Nephron progenitor cell (in vitro differentiated cells): ENCODE measurements at places on chromosomes 1 and 21.

- no peak for DNase-seq
Observed at GRCh38 chr1:54285815-54286345, 85.9 kb downstream of the MRPL37 start.

DNA sequence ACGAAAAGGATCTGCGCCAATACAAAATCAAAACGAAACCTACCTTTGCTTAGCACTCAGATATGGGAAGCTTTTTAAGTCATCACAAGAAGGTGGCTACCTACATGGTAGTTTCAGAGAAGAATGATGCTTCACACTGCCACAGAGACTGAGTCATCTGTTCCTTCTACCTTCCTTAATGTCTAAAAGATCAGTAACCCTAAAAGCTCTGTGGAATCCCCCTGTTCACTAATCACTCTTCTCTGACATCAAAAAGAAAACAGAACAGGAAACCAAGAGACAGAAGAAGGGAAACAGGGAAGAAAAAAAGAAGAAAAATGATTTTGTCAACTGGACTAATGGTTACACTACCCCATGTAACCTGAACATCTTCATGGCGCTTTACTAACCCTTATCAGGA is 177.2 kb downstream of the SMYD3 start:
- no peak for DNase-seq

GRCh38 chr1:110211496-110212168 is 1.5 kb downstream of the KCNC4 start:
- peak; percentile 42 for DNase-seq

DNA sequence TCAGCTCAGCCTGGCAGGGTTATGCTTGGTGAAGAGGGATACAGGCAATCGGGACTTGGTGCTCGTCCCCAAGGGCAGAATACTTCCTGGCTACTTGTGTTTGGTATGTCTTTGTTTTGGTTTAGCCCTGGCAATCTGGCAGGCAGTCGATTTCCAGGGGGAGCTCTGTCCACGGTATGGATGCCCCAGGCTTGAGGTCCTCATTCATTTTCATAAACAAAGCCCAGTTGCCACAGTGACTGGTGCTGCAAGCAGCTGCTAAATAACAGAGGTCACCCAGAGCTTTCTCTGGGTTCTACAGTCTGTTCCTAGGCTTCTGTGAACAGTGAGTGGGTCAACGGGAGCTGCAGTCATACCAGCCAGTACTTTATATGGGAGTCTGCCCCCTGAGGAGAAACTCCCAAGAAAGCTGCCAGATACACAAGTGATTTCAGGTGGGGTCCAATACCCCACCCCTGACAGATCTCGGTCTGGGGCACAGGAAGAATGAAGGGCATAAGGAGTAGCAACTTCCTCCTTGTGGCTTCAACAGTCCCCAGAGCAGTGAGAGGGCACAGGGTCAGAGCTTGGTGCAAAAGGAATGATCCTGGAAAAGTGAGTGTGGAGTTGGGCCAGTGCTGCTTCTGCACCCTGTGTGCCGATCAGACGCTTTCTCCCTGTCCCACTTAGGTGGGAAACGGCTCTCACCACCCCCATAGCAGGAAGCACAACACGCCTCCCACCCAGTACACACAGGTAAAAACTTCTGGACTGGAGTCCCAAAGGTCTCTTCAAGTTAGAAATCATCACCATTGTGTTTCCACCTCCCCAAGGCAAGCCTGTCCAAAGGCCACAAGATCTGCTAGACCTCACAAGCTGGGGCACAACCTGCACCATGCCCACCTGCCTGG is 55.5 kb downstream of the TGFBR3 start:
- no peak for DNase-seq

- no peak for DNase-seq
Observed at GRCh38 chr1:238789916-238790667, 596.3 kb upstream of the CHRM3 start.

GRCh38 chr1:192878249-192878648 is 69.4 kb downstream of the RGS2 start:
- no peak for DNase-seq

GRCh38 chr21:46247699-46248421 is 19.3 kb upstream of the LSS start:
- no peak for DNase-seq

GRCh38 chr1:26994020-26994786 is 711 bp downstream of the TRNP1 start:
- peak; percentile 65 for DNase-seq

DNA sequence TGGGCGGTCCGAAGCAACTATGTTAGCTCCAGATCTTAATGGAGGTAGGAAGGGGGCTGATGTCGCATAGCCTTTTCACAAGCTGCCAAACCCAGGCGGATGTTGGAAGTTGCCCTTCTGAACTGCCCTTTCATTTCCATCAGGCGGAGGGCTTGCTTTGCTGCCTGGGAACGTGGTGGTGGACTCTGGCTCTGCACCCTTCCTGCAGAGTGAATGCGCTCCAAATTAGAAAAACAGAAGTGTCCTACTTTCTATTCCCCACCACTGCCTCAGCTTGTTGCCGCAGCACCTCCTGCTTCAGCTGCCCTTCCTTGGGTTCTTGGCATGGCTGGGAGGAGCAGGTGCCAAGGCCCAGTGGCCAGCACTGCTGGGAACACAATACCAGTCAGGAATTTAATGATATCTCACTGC is 60.6 kb downstream of the AK4 start:
- DNase-seq: no peak

DNA sequence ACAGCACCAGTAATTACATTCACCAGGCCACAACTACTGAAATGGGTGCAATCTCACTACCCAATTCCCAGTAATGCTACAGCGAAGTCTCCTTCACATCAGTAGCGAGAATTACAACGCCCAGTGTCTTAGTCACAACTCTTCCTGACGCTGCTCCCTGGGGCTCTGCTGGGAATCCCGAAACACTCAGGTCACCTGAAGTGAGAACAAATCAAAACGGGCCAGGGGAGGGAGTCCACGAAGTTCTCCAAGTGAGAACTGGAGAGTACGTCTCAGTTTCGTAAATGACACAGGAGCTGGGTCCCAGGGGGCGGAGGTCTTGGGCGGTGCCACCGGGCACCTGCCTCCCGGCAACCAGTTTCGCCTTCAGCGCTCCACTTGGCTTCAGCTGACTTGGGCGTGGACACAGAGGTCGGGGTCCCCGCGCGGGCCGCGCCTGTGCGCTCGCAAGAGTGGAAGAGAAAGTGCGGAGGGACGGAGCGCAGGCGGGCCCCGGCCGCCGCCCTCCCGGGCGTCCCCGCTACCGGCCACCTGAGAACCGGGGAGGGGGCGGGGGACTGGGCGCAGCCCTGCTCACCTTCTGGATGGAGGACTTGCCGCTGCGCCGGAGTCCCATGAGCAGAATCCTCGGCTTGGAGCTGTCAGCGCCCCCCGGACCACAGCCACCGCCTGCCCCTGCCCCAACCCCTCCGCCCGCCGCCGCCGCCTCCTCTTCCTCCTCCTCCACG is 575 bp downstream of the RRAGC start:
- DNase-seq: no peak

- DNase-seq: no peak
Observed at GRCh38 chr21:31555741-31556191, 103.7 kb upstream of the SOD1 start.

DNA sequence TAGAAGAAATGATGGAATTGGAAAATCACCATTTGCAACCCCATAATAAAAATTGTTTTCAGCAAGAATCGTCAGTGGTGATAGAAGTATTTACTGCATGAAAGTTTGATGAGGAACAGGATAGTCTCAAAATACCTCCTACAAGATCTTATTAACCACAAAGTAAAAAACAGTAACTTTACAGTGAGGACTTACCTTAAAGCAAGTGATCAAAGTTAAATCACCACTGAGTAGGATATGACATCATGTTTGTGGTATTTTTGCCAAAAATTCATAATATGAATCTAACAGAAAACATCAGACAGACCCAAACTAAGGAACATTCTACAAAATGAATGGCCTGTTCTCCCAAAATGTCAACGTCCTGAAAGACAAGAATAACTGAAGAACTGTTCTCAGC is 19.9 kb downstream of the ALDH9A1 start:
- no peak for DNase-seq

DNA sequence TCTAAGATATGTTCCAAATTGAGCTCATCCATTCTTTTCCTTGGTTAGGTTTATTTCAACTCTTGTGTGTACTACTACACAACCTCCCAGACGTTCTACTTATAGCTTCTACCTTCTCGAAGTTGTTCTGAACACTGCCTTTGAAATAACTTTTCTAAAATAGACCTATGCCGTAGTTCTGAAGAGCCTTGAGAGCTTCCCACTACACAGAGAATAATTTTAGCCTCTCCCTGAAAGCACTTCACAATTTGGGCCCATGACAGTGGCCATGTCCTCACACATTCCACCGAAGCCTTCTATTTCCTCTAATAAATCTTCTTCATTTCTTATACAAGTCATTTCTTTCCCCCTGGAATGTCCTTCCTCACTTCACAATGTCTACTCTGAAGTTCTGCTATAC is 62.2 kb downstream of the CRB1 start:
- DNase-seq: no peak

DNA sequence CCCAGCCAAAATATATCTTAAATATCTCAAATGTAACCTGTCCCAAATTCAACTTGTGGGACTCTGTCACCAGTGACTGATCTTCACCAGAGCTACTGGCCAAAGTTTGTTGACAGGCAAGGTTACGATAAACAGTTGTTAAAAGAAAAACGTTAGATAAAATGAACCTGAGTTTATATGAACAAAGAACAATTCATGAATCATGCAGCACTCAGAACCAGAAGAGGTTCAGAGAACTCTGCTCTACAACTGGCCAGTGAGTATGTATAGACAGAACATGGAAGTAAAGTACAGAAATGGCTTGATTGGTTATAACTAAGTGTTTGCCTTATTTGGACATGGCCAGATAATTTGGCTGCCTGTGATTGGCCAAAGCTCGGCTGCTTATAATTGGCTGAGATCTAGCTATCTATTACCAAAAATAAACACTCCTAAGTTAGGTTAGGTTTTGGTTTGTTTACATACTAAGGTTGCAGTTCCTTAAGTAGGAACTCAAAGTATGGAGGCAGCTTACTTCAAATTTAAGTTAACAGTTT is 25.5 kb downstream of the BTBD8 start:
- no peak for DNase-seq

DNA sequence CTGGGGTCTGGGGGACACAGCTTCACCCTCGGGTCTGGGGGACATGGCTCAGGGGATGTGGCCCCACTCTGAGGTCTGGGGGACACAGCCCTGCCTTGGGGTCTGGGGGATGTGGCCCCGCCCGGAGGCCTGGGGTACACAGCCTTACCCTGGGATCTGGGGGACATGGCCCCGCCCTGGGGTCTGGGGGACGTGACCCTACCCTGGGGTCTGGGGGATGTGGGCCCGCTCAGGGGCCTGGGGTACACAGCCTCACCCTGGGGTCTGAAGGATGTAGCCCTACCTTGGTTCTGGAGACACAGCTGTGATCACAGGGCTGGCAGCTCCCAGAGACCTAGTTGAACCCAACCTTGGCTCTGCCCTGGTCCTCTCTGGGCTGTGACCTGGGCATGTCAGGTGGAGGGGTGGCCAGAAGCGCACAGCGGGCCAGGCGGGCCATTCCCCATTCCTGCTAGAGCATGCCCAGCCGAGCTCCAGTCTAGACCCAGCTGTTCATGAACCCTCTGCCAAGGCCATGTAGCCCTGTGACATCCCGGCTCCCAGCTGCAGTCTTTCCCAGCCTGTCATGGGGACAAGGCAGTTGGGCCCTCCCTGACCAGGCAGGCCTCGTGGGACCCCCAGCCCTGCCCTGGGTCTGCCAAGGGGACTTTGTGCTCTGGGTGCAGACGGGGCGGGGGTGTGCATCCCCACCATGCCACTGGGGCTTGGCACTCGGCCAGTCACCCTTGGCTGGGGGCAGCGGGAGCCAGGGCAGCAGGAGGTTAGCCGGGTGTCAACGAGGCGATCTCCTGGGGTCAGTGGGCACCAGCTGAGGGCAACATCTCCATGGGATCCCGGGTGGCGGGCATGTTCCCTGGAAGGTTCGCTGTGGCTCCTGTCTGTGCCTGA is 43.9 kb downstream of the WNT9A start:
- DNase-seq: no peak

DNA sequence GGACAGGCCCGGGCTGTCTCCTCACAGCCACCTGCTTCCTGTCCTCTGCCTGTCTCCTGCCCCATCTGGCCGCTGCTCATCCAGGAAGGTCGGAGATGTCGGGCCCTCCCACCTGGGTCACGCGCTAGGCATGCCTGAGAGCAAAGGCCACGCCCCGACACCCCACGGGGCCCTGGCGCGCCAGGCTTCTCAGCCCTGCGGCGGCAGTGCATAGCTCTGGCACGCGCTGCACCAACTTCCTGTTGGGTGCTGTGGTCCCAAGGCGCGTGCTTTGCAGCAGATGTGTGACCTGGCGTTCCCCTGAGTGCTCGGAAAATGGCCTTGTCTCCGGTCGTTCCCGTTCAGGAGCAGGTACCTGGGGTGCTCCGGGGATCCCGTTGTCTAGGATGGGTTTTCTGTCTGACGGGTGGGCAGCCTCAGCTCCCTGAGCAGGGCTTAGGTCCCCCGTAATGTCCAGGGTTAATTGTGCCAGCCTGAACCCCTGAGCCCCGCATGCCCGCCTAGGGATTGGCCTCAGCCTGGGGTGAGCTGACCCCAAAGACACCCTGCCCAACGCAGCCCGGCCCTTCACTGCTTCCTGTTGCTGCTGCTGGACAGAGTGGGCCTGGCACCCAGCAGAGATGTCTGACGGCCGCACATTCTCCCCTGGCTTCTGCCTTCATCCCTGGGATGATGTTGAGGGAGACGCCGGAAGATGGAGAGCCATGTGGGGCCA is 19.4 kb upstream of the KCNAB2 start:
- peak; percentile 59 for DNase-seq

GRCh38 chr1:203177470-203178039 is 1.9 kb upstream of the MYBPH start:
- DNase-seq: no peak

- no peak for DNase-seq
Observed at GRCh38 chr1:61087571-61087970, 5.2 kb downstream of the NFIA start.

GRCh38 chr1:160576390-160576789 is 2.9 kb downstream of the CD84 start:
- no peak for DNase-seq

- DNase-seq: no peak
Observed at GRCh38 chr1:54004481-54005049, 13.4 kb downstream of the LDLRAD1 start.

- DNase-seq: no peak
Observed at GRCh38 chr1:228065543-228066347, 16.8 kb upstream of the ARF1 start.

GRCh38 chr1:63173161-63173560 is 149.2 kb upstream of the FOXD3 start:
- no peak for DNase-seq

GRCh38 chr1:195754874-195755273 is 853.4 kb downstream of the KCNT2 start:
- DNase-seq: no peak

- no peak for DNase-seq
Observed at GRCh38 chr1:162144853-162145252, 75.4 kb downstream of the NOS1AP start.

DNA sequence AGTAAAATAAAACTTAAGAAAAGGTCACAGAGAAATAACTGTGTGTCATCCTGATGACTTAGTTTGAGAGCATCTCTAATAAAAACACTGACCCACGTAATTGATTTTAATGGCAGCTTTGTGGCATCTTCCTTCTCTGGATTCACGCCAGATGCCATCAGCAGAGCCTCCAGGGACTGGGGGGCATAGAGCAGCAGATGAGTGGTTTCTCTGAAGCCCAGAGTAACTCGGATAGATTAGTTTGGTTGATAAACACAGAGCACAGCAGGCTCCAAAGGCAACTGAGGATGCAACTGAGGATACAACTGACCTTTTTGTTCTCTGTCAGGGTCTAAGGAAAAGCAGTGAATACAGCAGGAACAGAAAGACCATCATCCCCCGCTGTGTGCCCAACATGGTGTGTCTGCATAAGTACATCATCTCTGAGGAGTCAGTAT is 180.8 kb downstream of the RPS6KC1 start:
- no peak for DNase-seq
